ENCODE measurements at places on chromosomes 5 and 9.

- DNase-seq = no peak
These were observed 189.2 kb downstream of the FRMD3 start for GRCh38 chr9:83349031-83349430.

DNA sequence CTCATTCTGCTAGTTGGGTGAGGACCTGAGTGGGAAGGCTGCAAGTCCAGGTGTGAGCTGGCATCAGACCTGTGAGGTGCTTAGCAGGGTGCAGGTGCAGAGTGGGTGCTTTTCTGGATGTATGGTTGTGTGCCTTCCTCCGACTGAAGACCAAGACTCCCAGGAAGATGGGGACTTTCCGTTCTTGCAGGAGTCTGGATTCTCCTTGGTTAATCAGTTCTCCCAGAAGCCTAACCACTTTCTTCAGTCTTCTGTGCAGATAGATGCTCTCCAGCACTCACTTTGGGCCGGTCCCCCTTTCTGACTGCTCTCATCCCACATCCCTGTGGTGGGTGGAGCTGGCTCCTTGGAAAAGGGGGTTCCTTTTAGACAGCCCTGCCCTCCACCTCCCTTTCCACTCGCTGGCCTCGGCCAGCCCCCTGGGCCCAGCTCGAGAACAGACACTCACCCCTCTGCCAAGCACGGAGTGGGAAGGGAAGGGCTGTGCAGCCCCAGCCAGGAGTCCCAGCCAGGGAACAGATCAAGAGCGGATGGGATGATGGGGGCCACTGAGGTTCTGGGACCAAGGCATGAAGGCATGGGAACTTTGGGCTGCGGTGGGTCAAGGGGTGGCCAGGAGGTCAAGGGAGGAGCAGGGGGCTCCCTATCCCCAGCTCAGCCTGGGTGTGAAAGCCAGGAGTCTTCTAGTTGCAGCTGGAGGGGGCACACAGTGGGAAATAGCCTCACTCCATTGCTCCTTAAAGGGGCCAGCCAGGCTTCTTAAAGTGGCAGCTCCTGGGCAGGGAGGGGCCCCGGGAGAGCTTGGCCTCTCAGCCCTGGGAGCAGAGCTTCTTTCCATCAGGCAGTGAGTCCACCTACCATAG is 62.4 kb downstream of the FGF18 start:
- no peak for DNase-seq

DNA sequence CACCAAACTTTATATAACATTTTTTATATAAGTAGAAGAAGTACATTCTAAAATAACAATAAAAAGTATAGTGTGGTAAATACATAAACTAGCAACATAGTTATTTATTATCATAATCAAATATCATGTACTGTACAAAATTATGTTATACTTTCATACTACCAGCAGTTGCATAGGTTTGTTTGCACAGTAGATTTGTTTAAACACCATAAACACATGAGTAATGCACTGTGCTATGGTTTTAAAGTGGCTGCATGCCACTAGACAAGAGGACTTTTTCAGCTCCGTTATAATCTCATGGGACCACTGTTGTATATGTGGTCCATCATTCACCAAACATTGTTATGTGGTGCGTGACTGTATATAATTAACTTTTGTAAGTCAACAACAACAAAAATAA is 137.6 kb downstream of the DRD1 start:
- DNase-seq = no peak

- DNase-seq = no peak
These were observed 8.3 kb downstream of the GLE1 start for GRCh38 chr9:128512820-128513219.

DNA sequence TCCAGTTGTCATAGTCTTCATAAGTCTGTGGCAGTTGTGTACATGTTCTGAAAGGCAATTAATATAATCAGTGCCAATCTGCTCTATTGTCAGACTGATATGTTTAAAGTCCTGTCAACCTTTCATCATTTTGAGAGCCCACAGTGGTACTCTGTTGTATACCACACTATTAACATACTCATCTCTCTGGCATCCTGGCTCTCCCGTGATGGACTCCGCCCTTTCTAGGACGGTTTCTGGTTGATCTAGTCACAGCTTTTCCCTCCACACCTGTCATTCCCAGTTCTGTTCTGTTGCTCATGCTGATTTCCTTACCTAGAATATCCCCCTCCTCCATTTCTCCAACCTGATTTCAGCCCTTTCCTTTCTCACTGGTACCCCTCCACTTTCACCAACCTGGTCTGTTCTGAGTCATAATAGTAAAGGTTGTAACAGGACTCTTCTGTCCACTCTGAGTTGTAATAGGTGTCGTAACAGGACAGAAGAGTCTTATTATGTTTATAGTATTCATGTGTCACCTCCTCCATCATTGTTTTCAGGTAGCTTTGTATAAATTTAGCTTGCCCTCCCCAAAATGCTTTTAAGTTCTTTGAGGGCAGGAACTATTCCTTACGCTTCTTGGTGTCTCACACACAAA is 4.1 kb downstream of the PTCD2 start:
- no peak for DNase-seq

DNA sequence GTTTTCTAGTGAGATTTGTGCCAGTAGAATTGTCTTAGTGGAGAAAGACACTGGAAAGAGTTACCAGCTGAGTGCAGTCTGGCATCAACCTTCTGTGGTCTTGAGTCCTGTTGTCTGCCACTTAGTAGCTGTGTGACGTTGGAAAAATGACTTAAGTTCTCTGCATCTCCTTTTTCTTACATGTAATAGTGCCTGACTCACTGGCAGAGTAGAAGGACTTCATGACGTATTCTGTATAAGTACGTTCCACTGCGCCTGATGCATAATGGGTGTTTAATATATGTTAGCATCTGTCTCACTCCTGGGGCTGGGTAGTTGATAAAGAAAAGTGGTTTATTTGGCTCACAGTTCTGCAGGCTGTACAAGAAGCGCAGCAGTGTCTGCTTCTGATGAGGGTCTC is 144.8 kb downstream of the ST8SIA4 start:
- DNase-seq = no peak

DNA sequence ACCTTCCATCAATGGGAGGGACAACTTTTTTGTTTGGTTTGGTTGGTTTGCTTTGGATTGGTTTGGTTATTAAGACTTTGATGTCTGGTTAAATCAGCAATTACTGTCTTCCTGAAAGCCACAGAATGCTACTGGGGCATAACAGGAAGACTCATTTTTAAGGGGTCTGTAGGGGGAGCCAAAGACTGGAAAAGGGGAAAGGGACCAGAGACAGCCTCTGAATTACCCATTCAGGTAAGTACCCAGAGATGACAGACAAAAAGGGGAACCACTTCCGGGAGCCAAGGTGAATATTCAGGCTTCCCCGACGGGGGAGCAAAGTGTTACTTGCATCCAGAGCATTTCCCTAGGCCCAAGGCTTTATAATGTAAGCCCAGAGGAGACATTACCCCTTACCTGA is 4.6 kb upstream of the FEM1C start:
- no peak for DNase-seq

GRCh38 chr5:76622973-76623596 is at the start of gene F2RL2:
F2RL2 (minus strand) TSS chr5:76623403; CDS start chr5:76623230, 173 bp downstream.
- no peak for DNase-seq

GRCh38 chr9:113501852-113502251 is 38.3 kb downstream of the RGS3 start:
- DNase-seq = no peak
